ENCODE measurements at places on chromosomes 16 and 17.

- DNase-seq = no peak
- H3K27me3 ChIP-seq = no peaks in the 10 kb centered on the region
- H3K4me1 ChIP-seq = peaks cover 28% of the 10 kb centered on the region
Measured at GRCh38 chr17:1398028-1398427, 2.0 kb downstream of the YWHAE start.

DNA sequence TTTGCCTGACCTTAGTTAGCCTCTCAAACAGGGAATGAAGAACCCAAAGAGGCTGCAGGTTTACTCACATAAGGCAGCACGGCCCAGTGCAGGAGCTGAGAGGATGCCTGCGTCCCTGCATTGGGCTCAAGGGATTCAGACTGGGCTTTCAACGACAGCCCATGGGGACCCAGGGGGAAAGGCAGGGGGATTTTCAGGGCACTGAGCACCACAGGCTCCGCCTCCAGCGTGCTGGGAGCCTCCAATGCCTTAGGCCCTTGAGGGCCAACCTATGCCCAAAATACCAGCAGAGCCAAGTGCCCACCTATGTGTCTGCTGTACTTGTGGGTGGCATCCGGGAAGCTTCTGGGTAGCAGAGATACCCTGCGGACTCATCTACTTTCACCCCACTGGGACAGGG is 22.3 kb downstream of the DCAKD start:
- H3K27ac ChIP-seq = no peak overlapping the region
- no peak for DNase-seq
- H3K4me1 ChIP-seq = peaks cover 9% of the 10 kb centered on the region
- H3K4me3 ChIP-seq = no peak overlapping the region
- peaks cover 25% of the 10 kb centered on the region for H3K36me3 ChIP-seq
- H3K27me3 ChIP-seq = no peaks in the 10 kb centered on the region

DNA sequence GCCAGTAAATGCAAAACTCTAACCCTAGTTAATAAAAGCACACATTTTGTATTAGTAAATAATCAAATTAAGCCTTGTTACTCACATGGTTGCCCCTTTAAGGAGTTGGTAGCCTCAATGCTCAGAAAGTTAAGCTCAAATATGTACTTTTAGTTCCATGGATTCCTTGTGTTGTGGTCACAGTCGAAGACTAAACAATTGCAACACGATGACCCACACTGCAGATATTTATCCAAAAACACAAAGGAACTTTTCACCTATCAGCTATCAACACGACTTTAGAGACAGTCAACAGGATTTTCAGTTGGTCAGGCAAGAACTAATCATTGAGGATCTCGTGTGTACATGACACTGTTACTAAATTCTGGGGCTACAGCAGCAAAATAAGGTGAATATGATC is 47.4 kb upstream of the NUDT7 start:
- no peaks in the 10 kb centered on the region for H3K36me3 ChIP-seq
- H3K27ac ChIP-seq = no peak overlapping the region
- no peak overlapping the region for H3K4me3 ChIP-seq
- peaks cover 10% of the 10 kb centered on the region for H3K4me1 ChIP-seq
- H3K27me3 ChIP-seq = no peaks in the 10 kb centered on the region

DNA sequence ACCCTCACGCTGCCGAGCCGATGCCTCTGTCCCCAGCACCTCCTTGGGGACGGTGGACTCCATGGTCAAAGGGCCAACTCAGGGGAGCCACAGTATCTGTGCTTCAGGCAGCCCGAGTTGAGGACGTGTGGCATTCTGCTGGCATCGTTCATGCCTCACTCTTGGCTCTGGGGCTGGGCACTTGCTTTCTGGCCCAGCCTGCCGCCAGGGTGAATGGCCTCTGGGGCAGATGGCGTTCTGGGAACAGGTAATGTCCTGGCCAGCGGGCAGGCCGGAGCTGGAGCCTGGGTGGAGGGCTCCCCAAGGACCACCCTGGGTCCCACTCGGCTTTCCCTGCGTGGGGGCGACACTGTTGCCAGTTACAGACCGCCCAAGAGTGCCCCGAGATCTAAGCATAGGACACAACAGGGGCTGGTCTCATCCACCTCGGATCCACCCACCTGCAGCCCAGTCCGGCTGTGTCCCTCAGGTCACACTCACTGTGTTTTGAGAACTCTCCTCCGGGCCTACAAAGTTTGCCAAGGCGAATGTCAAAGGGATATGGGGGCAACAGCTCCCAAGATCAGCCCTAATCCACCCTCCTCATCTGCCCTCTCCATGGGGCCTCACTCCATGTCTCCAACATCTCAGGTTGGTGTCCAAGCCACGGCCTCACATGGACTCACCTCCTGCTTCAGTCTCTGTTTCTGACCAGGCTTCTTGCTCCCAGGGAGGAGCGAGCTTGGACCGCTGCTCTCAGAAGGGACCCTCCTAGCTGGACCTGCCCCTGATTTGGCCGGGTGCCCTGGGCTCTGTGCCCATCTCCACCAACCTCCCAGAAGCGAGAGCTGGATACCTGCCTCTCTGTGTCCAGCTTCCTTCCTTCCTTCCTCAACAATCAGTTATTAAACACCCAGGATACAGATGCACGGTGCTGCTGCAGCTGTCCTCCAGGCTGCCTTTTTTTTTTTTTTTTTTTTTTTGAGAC is 60.8 kb downstream of the TMEM235 start:
- no peaks in the 10 kb centered on the region for H3K4me1 ChIP-seq
- no peak overlapping the region for H3K27ac ChIP-seq
- no peaks in the 10 kb centered on the region for H3K27me3 ChIP-seq
- no peak for DNase-seq
- H3K36me3 ChIP-seq = no peaks in the 10 kb centered on the region
- H3K4me3 ChIP-seq = no peak overlapping the region

- no peak for DNase-seq
- peak overlapping the region; percentile 89 for H3K4me3 ChIP-seq
- peaks cover 24% of the 10 kb centered on the region for H3K4me1 ChIP-seq
- H3K27ac ChIP-seq = peak overlapping the region; percentile 40
Measured at GRCh38 chr16:48246066-48246465, 1.3 kb downstream of the ABCC11 start.

DNA sequence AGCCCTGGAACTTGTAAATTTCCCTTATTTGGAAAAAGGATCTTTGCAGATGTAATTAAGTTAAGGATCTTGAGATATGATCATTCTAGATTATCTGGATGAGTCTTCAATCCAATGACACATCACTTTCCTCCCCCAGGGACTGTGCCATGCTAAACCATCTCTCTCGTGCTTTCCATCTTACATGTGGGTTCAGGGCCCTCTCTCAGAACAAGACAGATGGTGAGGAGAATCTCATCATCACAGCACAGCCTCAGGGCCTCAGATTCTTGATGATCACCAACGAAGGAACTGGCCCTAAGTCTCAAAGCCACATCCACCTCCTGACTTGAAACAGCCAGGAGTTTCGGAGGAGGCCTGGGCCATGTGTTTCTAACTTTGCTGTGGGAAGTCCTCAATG is 78.7 kb downstream of the LITAF start:
- H3K36me3 ChIP-seq = no peaks in the 10 kb centered on the region
- no peak for DNase-seq
- H3K4me3 ChIP-seq = no peak overlapping the region
- no peak overlapping the region for H3K27ac ChIP-seq

DNA sequence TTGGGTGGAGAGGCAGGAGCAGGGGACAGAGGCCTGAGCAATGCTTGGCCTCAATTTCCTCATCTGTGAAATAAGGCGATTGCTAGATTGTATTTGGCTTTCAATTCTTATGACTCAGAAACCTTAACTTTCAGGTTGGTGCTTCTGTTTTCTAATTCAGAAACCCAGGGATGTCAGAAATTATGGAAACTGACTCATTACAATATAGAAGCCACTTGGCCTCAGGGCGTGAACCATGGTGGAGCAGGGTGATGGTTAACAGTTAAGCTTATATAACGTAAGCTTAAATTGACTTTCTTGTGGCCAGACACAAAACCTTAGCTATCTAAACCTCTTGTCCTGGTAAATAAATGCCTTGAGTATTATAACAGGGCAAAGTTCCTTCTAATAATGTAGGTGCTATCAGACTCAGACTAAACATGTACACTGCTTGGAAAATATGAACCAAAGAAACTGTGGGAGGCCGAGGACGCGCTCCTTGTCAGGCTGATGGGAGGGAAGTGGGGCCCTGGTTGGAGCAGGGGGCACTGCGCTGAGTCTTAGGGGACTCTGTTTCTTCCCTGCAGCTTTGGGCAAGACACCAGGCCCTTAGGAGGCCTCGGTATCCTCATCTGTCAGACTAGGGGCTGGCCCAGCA is 17.1 kb upstream of the SREBF1 start:
- peaks cover 7% of the 10 kb centered on the region for H3K36me3 ChIP-seq
- H3K27ac ChIP-seq = peak overlapping the region; percentile 4
- no peaks in the 10 kb centered on the region for H3K27me3 ChIP-seq
- no peak overlapping the region for H3K4me3 ChIP-seq

DNA sequence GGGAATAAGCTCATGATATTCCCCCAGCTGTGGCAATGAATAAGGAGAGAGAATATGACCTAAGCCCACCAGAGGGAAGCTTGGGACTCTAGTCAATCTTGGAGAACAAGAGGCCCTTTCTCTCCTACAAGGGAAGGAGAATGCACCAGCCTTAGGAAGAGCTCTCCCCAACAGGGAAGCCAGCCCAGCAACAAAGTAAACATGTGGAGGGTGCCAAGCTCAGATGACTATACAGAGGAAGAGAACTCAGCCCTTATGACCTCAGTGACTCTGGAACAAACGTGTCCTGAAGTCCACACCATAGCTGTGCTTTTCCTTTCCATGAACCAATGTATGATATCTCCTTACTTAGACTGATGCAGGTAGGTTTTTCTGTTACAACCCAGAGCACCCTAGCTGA is 219.7 kb downstream of the GSG1L start:
- peaks cover 14% of the 10 kb centered on the region for H3K27me3 ChIP-seq
- no peak overlapping the region for H3K4me3 ChIP-seq
- H3K27ac ChIP-seq = no peak overlapping the region
- H3K36me3 ChIP-seq = no peaks in the 10 kb centered on the region

DNA sequence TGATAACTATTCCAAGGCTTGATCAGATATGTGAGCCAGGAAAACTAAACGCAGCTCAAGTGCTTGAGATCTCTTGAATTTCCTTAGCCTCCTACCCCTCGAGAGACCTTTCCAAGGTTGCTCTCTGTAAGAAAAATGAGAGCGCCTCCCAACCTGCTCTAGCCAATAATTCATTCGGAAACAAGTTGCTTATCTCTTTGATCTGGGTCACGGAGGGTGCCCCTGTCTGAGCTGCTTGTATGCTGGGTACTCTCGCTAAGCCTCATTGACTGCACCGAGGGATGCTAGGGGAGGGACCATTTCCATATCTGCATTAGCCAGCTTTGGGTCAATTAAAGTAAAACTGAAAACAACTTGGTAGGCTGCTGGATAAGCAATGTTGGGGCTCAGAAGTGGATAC is 70.1 kb upstream of the SHISA6 start:
- H3K36me3 ChIP-seq = no peaks in the 10 kb centered on the region
- no peaks in the 10 kb centered on the region for H3K4me1 ChIP-seq
- no peak overlapping the region for H3K4me3 ChIP-seq
- no peak overlapping the region for H3K27ac ChIP-seq

DNA sequence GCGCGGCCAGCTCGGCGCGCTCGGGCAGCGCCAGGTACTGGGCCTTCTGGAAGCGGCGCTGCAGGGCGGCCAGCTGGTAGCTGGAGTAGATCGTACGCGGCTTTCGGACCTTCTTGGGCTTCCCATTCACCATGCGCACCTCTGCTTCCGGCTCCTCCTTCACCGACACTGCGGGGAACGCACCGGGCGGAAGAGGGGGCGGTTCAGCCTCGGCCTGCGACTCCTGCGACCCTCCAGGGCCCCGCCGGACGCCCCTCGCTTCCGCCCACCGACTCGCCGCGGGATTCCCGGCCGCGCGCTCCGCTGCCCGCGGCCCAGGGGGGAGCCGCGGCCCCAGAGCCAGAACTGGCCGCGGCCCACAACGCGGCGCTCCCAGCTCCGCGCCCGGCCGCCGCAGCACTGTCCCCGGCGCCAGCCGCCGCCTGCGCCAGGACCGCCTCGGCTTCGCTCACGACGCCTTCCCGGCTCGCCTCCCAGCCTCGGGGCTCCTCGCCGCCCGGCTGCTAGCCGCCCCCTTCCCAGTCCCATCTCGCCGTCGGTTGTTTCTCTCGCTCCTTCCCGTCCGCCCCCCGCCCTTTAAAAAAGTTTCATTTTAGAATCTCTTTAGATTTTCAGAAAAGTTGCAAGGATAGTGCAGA is 1.5 kb downstream of the DLX3 start:
- H3K4me1 ChIP-seq = peaks cover 38% of the 10 kb centered on the region
- H3K4me3 ChIP-seq = peak overlapping the region; percentile 82
- H3K36me3 ChIP-seq = no peaks in the 10 kb centered on the region
- DNase-seq = no peak
- H3K27ac ChIP-seq = no peak overlapping the region

- peaks cover 35% of the 10 kb centered on the region for H3K4me1 ChIP-seq
- peaks cover 29% of the 10 kb centered on the region for H3K36me3 ChIP-seq
- peak overlapping the region; percentile 47 for H3K27ac ChIP-seq
- peak overlapping the region; percentile 94 for H3K4me3 ChIP-seq
- no peak for DNase-seq
- H3K27me3 ChIP-seq = no peaks in the 10 kb centered on the region
Measured at GRCh38 chr16:31182391-31182790, 2.5 kb downstream of the FUS start.

- no peaks in the 10 kb centered on the region for H3K27me3 ChIP-seq
- DNase-seq = no peak
- H3K4me3 ChIP-seq = no peak overlapping the region
Measured at GRCh38 chr16:15879255-15879811, 9.1 kb downstream of the CEP20 start.

GRCh38 chr16:17780181-17780580 is 309.4 kb upstream of the XYLT1 start:
- no peak overlapping the region for H3K4me3 ChIP-seq
- no peak overlapping the region for H3K27ac ChIP-seq
- H3K27me3 ChIP-seq = peaks cover 33% of the 10 kb centered on the region
- H3K36me3 ChIP-seq = no peaks in the 10 kb centered on the region
- DNase-seq = no peak
- H3K4me1 ChIP-seq = peaks cover 4% of the 10 kb centered on the region

DNA sequence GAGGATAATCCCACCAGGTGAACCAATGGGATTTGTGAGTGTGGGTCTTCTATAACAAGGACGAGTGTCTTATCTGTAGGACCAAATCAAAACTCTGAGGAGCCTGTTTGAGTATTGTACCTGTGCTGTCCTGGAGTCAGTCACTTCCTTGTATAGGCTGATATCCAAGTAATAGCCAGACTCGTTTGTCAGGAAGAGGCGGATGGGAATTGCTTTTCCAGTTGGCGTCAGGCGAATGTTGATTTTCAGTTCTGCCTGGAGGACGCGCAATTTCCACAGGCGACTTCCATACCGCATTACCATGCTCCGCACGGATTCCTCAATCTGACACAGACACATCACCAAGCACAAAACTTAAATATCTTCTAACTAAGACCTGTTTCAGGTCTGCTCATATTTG is 187.6 kb upstream of the C17orf78 start:
- H3K4me1 ChIP-seq = peaks cover 15% of the 10 kb centered on the region
- no peak overlapping the region for H3K4me3 ChIP-seq
- H3K27ac ChIP-seq = peak overlapping the region; percentile 61
- H3K36me3 ChIP-seq = peaks cover 31% of the 10 kb centered on the region
- DNase-seq = no peak
- H3K27me3 ChIP-seq = no peaks in the 10 kb centered on the region

- H3K4me1 ChIP-seq = no peaks in the 10 kb centered on the region
- DNase-seq = no peak
- peaks cover 32% of the 10 kb centered on the region for H3K36me3 ChIP-seq
- no peak overlapping the region for H3K4me3 ChIP-seq
- H3K27ac ChIP-seq = no peak overlapping the region
- no peaks in the 10 kb centered on the region for H3K27me3 ChIP-seq
Measured at GRCh38 chr16:28140788-28141618, 70.8 kb downstream of the XPO6 start.

Data from mesothelial cell of epicardium (in vitro differentiated cells).